ENCODE measurements at places on chromosomes 2 and 18. TPM values are rescaled to one million over a fixed set of nuclear protein-coding genes. Genes with fewer than 3 reads are reported as not detected.

Gene SERPINB12
- total RNA-seq = not detected

Gene KCTD1
- 8.5 TPM for total RNA-seq

DNA sequence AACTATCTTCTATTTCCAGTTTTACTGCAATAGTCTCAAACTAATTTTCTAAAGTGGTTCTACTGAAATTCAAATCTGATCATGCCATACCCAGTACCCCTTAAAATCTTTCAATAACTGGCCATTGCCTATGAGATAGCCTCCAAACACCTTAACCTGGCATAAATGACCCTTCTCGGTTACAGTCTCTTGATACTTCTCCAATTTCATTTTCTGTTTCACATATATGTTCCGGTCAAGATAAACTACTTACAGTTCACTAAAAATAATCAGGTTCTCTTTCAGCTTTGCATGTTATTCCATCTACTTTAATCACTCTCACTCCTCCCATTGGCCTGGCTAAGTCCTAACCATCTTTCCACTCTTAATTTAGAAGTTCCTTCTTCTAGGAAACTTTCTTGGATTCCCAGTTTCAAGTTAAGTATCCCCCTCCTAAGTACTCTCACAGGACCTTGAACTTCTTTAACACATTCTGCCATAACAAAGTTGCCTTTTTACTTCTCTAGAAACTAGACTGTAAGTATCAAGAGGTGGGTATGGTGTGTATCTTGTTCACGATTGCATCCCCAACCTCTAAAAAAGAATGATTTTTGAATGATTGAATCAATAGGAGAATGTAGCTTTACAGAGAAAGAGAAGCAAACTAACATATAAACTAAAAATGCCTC, 110.2 kb upstream of the RBBP8 start:
- DNase-seq = no peak

- DNase-seq = no peak
Measured at GRCh38 chr2:44290261-44290660, 15.0 kb downstream of the SLC3A1 start.

GRCh38 chr2:13681936-13682335, 950.6 kb upstream of the LRATD1 start:
- DNase-seq = no peak

DNA sequence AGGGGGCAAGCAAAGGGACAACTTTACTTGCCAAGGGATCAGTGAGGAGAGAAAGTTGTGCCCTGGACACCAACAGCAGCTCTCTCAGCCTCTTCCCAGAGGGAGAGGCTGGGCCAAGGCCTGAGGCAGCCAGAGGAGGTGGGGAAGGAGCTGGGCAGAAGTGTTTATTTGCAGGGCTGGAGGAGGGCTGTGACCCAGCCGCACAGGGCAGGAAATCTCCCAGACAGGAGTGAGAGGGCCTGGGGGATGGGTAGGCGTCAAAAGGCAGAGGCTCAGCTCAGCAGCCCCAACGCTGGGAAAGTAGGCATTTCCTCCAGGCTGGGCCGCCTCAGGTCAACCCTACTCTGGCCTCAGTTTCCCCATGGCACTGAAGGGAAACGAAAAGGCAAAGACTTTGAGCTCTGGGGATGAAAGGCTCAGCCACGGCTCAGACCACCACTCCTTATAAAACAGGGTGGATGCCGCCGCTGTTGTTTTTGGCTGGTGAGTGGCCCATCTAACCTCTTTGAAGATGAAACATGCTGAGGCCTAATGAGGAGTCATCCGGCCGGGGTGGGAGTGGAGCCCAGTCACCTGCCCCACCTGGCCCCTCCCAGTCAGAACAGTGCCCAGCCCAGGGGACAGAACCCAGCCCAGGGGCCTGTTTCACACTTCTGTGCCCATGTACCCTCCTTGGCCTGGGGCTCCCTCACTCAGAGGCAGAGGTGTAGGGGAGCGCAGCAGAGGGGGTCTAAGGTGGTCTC, 21.9 kb upstream of the SEMA4C start:
- DNase-seq = no peak
